NCI-H446 (cell line): ENCODE measurements at places on chromosomes 16 and 17.
A peak's percentile ranks its signal among the peaks of the same experiment; 100 is the strongest.

- peak; percentile 54 for DNase-seq
Observed at GRCh38 chr17:75588596-75589011, 1.0 kb downstream of the MYO15B start.

GRCh38 chr16:1347286-1347855 lies 4.3 kb downstream of the TSR3 start:
- DNase-seq = no peak

DNA sequence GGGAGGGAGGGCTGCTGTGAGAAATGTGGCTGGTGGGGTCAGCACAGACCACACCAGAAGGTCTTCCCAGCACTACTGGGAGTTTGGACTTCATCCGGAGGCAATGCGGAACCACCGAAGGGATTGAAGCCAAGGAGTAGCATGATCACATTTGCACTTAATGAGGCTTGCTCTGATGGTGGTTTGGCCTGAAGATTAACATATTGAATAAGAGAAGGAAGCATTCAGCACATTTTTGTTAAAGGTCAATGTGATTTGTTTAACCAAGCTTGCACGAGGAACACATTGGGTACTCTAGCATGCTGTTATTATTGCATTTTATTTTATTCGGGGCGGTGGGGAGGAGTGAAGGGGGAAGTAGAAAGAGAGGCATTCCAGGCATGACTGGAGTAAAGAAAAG lies 378.6 kb downstream of the UTP18 start:
- DNase-seq = peak; percentile 33

DNA sequence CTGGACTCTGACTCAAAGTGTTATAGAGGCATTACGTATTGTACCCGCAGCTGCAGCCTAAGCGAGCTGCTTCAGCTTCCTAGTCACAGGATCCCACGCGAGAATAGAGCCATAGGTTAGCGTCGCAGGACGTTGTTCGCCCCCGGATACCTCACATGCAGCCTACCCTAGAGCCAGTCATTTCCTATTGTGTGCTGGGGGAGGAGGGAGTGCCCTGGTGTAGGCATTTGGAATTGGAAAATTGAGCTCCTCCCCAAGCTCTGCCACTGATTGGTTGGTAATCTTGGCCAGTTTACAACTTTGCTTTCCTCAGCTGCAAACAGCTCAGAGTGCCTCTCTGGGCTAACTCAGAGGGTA lies 530 bp downstream of the NAA60 start:
- DNase-seq = peak; percentile 33

DNA sequence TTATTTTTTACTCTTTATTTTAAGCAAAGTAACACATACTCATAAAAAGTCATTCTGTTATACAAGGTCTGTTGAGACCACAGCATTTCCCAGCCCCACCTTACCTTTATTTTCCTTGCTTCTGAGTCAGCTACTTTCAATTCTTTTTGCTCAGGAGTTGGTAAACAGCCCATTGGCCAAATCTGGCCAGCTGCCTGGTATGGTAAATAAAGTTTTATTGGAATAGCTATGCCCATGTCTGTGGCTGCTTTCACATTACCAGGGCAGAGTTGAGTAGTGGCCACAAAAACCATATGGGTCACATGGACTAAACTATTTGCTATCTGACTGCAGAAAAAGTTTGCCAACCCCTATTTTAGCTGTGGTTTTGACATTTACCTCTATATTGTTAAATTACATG lies 3.4 kb upstream of the NSRP1 start:
- DNase-seq = no peak

GRCh38 chr17:60127068-60128064 lies 22.4 kb upstream of the CA4 start:
- no peak for DNase-seq

GRCh38 chr17:7955414-7956227 lies 23.6 kb downstream of the CNTROB start:
- no peak for DNase-seq
